ENCODE measurements at places on chromosomes 12 and 14. TPM values are rescaled to one million over a fixed set of nuclear protein-coding genes. Genes with fewer than 3 reads are reported as not detected.

RCOR1 gene
- total RNA-seq: 8.5 TPM

CD69 gene
- total RNA-seq: 6.4 TPM

AICDA gene
- not detected for total RNA-seq

TAS2R50 gene
- 0.27 TPM for total RNA-seq

MMP17 gene
- total RNA-seq: 0.49 TPM

PIWIL1 gene
- total RNA-seq: not detected

RD3L gene
- total RNA-seq: 22.0 TPM

PTMS gene
- 138 TPM for total RNA-seq

TRPV4 gene
- 1.8 TPM for total RNA-seq

ADAM20 gene
- total RNA-seq: 0.56 TPM

CMKLR1 gene
- total RNA-seq: 47.3 TPM

CIDEB gene
- 3.0 TPM for total RNA-seq

ALKBH2 gene
- 5.1 TPM for total RNA-seq

SLC17A8 gene
- total RNA-seq: 0.15 TPM

HNRNPC gene
- 201 TPM for total RNA-seq

EIF2S3B gene
- 0.49 TPM for total RNA-seq
